ENCODE measurements at places on chromosomes 5 and 9.

- DNase-seq = no peak
Observed at GRCh38 chr5:100319885-100320284, 215.3 kb upstream of the FAM174A start.

DNA sequence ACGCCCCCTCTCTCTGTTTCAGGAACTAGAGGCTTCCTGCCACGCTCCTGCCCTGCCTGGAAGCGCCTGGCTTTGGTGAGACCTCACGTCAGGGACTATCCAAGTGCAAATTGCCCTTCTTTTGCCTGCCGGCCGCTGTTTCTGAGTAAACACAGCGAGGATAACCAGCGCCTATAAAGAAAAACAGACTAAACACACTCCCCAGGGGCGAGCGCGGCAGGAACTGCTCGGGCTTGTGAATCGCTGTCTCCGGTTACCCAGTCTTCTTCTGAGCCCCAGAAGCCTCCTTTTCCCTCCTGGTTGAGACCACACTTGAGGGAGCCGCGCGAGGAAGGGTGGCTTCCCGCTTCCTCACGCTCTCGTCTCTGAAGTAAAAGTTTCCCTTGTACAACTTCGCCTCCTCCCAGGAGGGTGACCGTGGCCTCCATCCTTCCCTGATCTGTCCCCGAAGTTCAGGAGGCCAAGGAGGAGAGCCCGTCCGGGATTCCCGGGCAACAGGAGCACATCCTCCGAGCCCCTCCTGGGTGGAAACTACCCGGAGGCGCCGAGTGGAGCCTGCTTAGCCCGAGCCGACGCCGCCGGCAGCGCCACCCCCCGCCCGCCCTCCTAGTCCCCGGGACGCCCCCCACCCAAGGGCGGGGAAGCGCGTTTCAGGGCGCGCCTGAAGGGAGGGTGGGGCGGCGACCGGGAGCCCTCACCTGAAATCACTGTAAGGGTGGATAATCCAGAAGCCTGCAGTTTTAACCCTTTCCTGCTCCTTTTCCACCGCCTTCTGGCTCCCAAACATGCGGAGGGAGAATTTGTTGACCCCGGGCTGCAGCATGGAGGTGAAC lies 993 bp downstream of the HCN1 start:
- DNase-seq = no peak

DNA sequence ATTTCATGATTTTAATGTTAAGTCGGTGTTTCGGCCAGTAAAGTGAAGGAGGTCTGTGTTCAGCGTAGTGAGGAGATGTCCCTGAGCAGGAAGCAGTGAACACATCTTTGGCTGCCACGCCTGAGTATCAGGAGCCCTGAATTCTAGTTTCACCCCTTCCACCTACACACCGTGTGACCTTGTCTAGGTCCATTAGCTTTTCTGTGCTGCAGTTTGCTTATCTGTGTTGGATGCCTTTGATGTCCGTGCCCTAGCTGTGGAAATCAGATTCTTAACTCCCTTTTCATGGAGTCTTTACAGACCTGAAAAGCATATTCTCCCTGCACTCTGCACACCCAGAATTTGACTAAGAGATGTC lies 601 bp downstream of the FBXO38 start:
- no peak for DNase-seq

DNA sequence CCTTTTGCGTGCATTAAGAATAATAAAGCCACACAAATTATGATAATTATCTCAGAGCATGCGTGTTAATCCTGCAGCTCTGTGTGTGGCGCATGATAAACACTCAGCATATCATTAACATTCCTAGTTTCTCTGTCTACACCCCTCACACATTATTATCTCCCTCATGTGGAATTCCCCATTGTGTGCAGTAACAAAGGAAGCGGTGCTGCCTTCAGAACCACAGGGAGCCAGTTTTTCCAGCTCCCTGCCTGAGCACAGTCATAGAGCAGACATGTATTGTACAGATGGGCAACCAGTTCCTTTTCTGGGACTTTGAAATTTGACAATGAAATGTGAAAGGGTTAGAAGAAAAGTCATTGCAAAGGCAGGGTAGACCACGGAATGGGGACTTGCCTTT lies 1365.5 kb upstream of the CDH9 start:
- no peak for DNase-seq

- no peak for DNase-seq
Observed at GRCh38 chr5:130155345-130156011, 251.2 kb downstream of the CHSY3 start.

GRCh38 chr5:141519605-141520565 lies 31.0 kb downstream of the PCDHGC5 start:
- no peak for DNase-seq

- no peak for DNase-seq
Observed at GRCh38 chr5:127024821-127025220, 5.5 kb downstream of the MARCHF3 start.

DNA sequence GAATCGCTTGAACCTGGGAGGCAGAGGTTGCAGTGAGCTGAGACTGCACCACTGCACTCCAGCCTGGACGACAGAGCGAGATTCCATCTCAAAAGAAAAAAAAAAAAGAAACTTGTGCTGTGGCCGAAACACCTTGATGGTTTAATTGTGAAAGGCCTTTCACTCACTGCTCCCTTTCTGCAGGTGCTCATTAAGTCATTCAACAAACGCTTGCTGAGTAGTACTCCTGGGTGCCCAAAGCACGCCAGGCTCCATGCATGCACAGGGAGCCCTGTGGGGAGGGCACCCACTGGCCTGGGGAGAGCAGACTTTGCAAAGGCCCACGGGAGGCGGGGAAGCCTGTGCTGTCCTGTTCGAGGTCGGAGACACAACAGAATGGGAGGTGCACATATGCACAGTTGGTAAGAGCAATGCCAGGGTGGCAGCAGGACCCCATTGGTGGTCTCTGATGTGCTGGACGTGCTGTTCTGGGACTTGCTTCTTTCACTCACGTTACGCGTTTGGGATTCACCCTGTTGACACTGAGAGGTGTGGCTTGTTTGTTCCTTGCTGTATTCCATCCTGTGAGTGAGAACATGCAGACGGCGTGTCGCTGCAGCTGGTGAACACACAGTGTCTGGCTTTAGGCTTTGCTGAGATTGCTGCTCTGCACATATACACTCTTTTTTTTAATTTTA lies 3.0 kb upstream of the ENTPD2 start:
- no peak for DNase-seq

GRCh38 chr5:2740051-2740875 lies 11.2 kb downstream of the IRX2 start:
- no peak for DNase-seq

GRCh38 chr5:163463063-163463435 lies 2.6 kb downstream of the HMMR start:
- DNase-seq = no peak

- no peak for DNase-seq
Observed at GRCh38 chr5:155229135-155229534, 215.6 kb downstream of the KIF4B start.

- no peak for DNase-seq
Observed at GRCh38 chr5:170536525-170536924, 32.7 kb downstream of the KCNIP1 start.

DNA sequence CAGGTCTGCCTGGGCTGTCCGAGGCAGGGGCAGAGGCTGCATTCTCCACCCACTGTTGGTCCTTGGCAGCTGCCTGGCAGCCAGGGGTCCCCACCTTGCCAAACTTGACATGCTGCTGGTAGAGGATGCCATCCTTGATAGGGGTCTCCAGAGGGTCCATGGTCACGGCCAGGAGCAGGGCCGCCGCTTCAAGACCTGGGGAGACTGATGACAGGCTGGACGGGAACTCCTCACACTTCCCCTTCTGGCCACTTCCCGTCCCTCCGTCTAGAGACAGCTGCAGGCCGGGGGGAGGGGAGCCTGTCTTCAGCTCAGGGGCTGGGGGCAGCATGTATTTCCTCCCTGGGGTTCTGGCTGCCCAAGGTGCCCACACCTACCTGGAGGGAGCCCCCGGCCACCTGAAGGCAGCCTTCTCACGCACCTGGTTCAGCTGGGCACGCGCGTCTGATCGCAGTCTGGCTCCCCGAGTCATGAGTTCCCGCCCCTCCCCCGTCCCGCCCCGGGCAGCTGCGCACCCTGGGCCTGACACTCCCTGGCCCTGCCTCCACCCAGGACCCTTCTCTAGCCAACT lies at the start of gene DOK3:
Gene DOK3 (minus strand): TSS at position 446 of the 571 bp plus-strand sequence. CDS start 286 bp downstream, at position 160.
- DNase-seq = no peak

DNA sequence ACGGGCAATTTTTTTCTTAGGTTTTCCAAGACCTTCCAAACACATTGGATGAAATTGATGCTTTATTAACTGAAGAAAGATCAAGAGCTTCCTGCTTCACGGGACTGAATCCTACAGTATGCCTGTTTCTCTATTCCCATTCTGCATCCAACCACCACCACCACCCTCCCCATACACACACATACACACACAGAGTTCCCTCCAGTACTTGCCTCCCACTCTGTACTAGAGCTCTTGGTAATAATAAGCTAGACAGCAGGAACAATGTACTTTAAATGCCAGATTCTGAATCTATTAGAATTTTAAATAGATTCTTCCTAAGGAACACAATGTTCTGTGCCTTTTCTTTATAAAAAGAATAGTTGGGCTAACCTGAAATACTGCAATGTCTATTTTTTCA lies 67.4 kb downstream of the KLF9 start:
- no peak for DNase-seq

- no peak for DNase-seq
Observed at GRCh38 chr5:65108786-65109743, 340.3 kb downstream of the CWC27 start.

GRCh38 chr9:113991714-113992113 lies 86.4 kb downstream of the AMBP start:
- no peak for DNase-seq
